Central memory CD4-positive, alpha-beta T cell (primary cell): ENCODE measurements at places on chromosomes 2 and 18.

DNA sequence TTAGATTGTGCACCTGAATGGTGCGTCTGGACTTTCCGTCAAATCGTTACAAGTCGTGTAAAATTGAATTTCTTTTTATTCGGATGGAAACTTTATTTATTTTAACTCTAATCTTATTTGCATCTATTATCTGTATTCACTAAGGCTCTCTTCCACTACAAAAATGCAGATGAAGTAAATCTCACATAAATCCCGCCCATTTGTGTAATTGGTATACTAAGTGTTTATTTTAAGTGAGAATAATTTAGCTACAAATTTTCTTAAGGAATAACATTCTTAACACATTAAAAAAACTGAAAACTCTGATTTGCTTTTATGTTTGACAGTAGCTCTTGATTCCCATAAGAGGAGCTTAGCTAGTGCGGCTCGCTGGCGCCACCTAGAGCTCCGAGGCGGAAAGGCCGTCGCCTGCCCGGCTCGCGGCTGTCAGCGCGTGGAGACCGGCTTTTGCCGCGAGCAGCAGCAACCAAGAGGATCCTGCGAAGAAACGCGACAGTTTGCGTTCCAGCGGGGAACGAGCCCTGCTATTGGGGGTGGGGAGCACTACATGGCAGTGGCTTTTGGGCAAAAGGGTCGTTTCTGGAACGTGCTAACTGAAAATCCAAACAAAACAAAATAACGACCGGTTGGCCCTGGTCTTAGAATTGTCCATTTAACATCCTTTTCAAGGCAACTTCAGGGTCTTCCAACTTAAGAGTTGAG, 6.7 kb downstream of the SP9 start:
- peak; percentile 84 for DNase-seq

GRCh38 chr2:56047136-56047535, 123.6 kb upstream of the EFEMP1 start:
- no peak for DNase-seq

- no peak for DNase-seq
Observed at GRCh38 chr2:42847596-42848151, 55.3 kb upstream of the HAAO start.

DNA sequence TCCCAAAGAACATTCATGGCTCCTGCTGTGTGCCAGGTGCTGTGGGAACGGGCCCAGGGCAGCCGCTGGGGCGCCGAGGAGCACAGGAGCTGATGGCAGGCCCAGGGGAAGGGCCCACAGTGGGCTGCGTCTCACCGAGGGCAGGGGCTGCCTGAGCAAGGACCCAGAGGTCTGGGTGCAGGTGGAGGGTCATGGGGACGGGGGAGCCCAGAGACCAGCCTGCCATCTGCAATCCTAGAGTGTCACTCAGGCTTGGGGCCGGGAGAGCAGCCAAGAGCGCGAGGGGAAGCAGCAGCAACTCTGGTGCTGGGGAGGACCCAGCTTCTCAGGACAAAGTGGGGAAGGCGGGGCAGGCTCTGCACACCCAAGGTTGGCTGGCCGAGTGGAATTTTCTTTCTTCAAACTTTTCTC, 207.4 kb downstream of the HDAC4 start:
- DNase-seq, result no peak

GRCh38 chr2:230953845-230954244, 28.8 kb upstream of the GPR55 start:
- DNase-seq, result no peak

GRCh38 chr2:211127501-211127900, 571.1 kb downstream of the CPS1 start:
- DNase-seq, result no peak
